ENCODE measurements at places on chromosomes 11 and 22. TPM values are rescaled to one million over a fixed set of nuclear protein-coding genes. Genes with fewer than 3 reads are reported as not detected.

DNA sequence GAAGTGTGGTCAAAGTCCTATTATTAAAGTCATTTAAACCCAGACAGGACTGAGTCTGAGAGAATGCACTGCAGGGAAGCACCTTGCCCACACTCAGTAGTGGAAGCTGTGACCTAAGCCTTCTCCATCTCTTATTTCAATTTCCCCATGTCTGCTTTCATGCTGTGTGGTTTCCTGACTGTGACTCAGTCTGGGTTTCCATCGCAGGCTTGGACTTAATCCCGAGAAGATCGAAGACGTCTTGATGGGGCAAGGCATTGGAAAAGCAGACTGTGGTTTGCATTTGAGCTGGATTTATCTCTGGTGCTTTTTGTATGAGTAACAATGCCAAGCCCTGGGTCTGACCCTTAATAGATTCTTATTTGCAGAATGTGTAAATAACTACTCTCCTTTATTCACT is 238.9 kb downstream of the NTM start:
- no peak for DNase-seq
- no peak overlapping the region for H3K4me3 ChIP-seq
- no peaks in the 10 kb centered on the region for H3K4me1 ChIP-seq
- no peaks in the 10 kb centered on the region for H3K36me3 ChIP-seq
- H3K27me3 ChIP-seq, result no peaks in the 10 kb centered on the region
- H3K27ac ChIP-seq, result no peak overlapping the region

DNA sequence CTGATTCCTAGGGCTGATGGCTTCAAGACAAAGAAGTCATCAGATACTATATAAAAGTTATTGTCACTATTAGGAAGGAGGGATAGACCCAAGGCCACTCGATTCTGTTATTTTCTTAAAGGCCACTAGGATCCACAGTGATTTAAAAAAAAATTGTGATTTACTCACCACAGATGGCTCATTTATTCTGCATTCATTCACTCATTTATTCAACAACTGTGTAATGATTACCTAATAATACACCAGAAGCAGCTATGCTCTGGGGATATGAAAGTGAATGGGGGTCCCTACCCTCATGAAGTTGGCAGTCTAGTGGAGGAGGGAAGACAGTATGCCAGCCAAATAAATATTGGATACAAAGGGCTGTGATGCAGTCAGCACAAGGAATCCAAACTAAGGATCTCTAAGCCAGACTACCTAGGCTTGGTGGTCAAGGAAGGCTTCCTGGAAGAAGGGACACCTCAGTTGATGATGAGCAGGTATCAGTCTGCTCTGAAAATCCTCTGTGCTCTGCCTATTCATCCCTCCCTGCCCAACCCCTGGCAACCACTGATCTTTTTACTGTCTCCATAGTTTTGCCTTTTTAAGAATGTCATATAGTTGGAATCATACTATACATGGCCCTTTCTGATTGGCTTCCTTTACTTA is 110.5 kb downstream of the NAT10 start:
- DNase-seq, result no peak
- no peaks in the 10 kb centered on the region for H3K4me1 ChIP-seq
- no peak overlapping the region for H3K27ac ChIP-seq
- no peaks in the 10 kb centered on the region for H3K27me3 ChIP-seq

GRCh38 chr22:35663371-35663770 is 15.1 kb downstream of the APOL6 start:
- H3K4me3 ChIP-seq, result peak overlapping the region; percentile 15
- DNase-seq, result no peak
- H3K4me1 ChIP-seq, result peaks cover 25% of the 10 kb centered on the region
- no peaks in the 10 kb centered on the region for H3K27me3 ChIP-seq
- peaks cover 16% of the 10 kb centered on the region for H3K36me3 ChIP-seq

DNA sequence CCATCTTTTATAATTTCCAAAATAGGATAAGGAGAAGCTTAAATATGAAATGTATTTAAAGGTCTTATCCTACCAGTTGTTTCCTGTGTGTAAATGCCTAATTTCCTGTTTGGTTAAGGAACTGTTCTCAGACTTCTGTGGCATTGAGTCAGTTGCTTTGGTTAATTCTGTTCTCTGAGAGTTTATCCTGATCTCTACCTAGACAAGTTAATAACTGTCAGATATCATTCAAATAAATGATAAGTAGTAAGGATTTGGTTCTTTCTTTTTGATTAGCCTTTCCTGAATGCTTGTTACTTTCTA is 39.5 kb downstream of the CTNND1 start:
- H3K36me3 ChIP-seq, result peaks cover 70% of the 10 kb centered on the region
- no peak for DNase-seq
- no peaks in the 10 kb centered on the region for H3K27me3 ChIP-seq
- no peak overlapping the region for H3K4me3 ChIP-seq
- peak overlapping the region; percentile 58 for H3K27ac ChIP-seq
- peaks cover 54% of the 10 kb centered on the region for H3K4me1 ChIP-seq

DNA sequence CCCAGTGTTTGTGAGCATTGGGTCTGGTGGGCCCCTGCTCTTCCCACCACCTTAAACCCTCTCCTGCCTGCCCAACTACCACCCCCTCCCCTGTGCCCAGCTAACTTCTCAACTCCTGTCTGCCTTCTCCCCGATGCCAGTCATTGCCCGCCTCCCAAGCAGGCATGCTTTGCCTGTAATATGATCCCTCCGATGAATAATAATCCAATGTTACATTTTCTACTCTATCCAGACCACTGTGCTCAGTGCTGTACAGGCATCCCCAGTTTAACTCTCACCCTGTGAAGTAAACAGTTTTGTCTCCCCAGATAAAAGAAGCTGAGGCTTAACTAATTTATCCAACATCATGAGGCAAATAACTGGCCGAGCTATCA is 35.5 kb upstream of the OLFML1 start:
- no peak for DNase-seq
- no peaks in the 10 kb centered on the region for H3K36me3 ChIP-seq

GRCh38 chr11:1346669-1347390 is 37.4 kb upstream of the TOLLIP start:
- H3K27ac ChIP-seq, result no peak overlapping the region
- H3K27me3 ChIP-seq, result no peaks in the 10 kb centered on the region
- no peak overlapping the region for H3K4me3 ChIP-seq
- no peaks in the 10 kb centered on the region for H3K4me1 ChIP-seq
- H3K36me3 ChIP-seq, result no peaks in the 10 kb centered on the region

DNA sequence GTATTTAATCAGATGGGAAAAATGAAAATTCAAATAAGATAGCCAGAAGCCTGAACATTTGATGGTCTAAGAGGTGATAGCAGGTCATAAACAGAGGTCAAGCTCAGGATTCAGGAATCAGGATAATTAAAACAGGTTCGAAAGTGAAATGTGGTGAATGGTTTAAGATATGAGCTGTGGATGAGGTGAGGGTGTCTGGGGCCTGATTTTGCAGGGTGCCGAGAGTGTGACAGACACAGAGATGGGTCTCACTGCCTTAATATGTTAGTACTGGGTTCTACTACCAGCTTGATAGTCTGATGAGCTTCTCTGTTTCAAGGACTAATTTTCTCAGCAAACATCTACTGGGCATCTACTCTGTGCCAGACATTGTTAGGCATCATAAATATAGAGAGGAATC is 19.9 kb upstream of the EMSY start:
- no peaks in the 10 kb centered on the region for H3K36me3 ChIP-seq
- no peak overlapping the region for H3K27ac ChIP-seq
- DNase-seq, result no peak
- H3K4me1 ChIP-seq, result no peaks in the 10 kb centered on the region
- H3K27me3 ChIP-seq, result no peaks in the 10 kb centered on the region

GRCh38 chr22:38214302-38215056 is 12.7 kb downstream of the MAFF start:
- peak overlapping the region; percentile 32 for H3K4me3 ChIP-seq
- peak overlapping the region; percentile 51 for H3K27ac ChIP-seq
- peaks cover 10% of the 10 kb centered on the region for H3K36me3 ChIP-seq
- DNase-seq, result peak; percentile 95
- peaks cover 39% of the 10 kb centered on the region for H3K4me1 ChIP-seq

Gene TMEM25
- 30.1 TPM for total RNA-seq

Gene CHRM4
- total RNA-seq, result 0.46 TPM

Gene ANO9
- 11.7 TPM for total RNA-seq

Gene PGA5
- not detected for total RNA-seq

Gene PHOX2A
- not detected for total RNA-seq

Gene PKDREJ
- 0.06 TPM for total RNA-seq

Gene GVQW3
- total RNA-seq, result 1.4 TPM
